ENCODE measurements at places on chromosomes 6 and 20. TPM values are rescaled to one million over a fixed set of nuclear protein-coding genes. Genes with fewer than 3 reads are reported as not detected.

BEND3 gene
- total RNA-seq: 3.9 TPM

PCMT1 gene
- 84.8 TPM for total RNA-seq

CITED2 gene
- total RNA-seq: 233 TPM

RBBP8NL gene
- total RNA-seq: not detected

ZC3H12D gene
- 0.25 TPM for total RNA-seq

SOX18 gene
- total RNA-seq: 2.1 TPM

PPP1R14C gene
- total RNA-seq: 3.3 TPM

VARS1 gene
- total RNA-seq: 71.1 TPM

PTCHD4 gene
- 1.1 TPM for total RNA-seq

LINC00237 gene
- total RNA-seq: not detected

Measured in chondrocyte (in vitro differentiated cells).